ENCODE measurements at places on chromosomes 5 and 9.

DNA sequence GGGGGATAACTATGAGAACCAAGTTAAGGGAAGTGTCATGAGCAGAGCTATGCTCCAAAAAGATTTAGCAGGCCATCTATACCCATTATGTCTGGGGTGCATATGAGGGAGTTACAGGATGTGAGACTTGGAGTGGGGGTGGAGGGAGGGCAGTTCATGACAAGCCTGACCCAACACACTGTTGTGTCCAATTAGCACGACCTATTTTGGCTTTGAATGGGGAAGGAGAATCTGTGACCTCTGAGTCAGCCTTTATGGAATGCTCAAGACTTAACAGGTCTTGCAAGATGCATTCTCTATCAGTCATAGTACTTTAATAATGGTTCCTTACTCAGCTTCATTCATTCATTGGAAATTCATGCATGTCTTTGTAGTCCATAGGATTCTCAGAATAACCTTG is 71.7 kb downstream of the GRIA1 start:
- no peak for DNase-seq

DNA sequence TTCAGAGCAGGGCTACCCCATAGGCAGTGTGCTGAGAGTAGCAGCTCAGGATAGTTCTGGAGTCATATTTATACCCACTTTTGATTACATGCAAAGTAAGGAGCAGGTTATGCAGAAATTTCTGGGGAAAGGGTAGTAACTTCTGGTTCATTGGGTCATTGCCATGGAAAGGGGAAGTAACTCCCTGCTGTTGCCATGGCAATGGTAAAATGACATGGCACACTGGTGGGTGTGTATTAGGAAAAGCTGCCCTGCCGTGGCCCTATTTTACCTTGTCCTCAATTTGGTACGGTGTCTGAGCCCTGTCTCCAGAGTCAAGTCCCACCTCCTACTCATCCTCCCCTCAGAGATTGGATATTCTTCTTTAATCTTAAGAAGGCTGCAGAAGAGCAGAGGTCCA is 526.7 kb upstream of the TYRP1 start:
- DNase-seq = no peak

- no peak for DNase-seq
Observed at GRCh38 chr5:171782332-171782966, 3.2 kb upstream of the SMIM23 start.

GRCh38 chr9:109652112-109652511 is 127.9 kb upstream of the PALM2AKAP2 start:
- DNase-seq = no peak

DNA sequence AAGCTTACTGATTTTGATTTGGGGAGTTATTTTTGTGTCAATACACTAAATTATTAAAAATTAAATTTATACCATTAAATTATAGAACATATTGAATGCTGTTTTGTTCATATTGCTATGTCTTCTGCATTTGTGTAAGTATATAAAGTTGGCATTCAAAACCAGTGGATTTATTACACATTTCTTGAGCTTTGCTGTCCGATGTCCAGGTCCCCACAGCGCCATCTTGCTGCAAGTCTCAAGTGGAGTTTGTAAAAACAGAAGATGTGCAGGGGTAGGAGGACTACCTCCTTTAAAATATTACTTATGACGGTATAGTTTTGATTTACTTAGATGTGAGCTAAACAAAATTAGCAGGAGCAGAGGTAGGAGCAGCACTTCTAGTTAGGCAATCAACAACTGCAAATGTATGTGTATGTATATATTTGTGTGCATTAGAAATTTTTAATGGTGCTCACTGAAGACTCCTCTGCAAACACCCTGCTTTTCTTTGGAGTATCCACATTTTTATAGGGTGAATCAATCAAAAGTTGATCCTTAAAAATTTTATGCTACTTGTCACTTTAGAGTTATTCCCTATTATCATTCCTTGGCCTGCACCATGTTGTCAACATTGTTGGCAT is 37.4 kb downstream of the CPEB4 start:
- DNase-seq = no peak

- DNase-seq = no peak
Observed at GRCh38 chr5:148466236-148466580, 82.5 kb downstream of the FBXO38 start.

GRCh38 chr9:126301196-126301595 is 25.4 kb upstream of the MVB12B start:
- no peak for DNase-seq

GRCh38 chr9:71648453-71648852 is 119.9 kb downstream of the CEMIP2 start:
- DNase-seq = no peak

DNA sequence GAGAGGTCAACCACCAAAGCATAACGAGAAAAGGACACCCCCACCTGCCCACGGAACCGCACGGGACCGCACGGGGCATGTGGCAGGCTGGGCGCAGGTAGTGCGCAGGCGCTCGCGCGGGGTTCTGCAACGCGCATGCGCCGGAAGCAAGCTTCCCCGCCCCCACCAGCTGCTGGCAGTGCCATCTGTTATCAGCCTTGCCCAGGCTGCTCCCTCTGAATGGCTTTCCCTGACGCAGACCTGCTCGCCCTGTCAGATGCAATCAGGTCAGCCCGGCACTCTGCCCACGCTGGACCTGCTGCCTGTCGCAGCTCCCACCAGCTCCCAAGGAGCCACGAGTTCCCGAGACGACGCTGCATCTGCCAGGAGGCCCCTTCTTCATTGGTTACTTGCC is 22.8 kb downstream of the PTCH1 start:
- DNase-seq = peak; percentile 78

DNA sequence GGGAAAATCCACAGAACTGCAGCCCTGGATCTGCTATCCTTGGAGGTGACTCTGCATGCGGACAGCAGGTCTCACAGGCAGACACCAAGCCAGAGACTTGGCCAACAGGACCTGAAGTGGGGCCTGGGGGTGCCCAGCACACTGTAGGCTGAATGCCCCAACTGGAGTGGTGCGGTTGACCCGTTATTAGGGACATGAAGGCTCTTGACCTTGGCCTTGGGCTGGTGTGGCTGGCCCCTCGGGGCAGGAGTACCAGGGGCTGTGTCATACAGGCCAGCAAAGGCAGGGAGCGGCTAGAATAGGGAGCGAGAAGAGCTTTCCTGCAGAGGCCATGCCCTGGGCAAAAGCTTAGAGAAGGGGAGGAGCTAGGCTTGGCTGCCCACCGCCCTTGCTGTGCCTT is 153.2 kb upstream of the MVB12B start:
- no peak for DNase-seq

- no peak for DNase-seq
Observed at GRCh38 chr9:113349445-113350094, at the start of gene BSPRY. BSPRY (plus strand) TSS chr9:113349541; CDS start chr9:113349580, 39 bp downstream.

GRCh38 chr5:106172681-106173532 is 1497.8 kb downstream of the EFNA5 start:
- no peak for DNase-seq

DNA sequence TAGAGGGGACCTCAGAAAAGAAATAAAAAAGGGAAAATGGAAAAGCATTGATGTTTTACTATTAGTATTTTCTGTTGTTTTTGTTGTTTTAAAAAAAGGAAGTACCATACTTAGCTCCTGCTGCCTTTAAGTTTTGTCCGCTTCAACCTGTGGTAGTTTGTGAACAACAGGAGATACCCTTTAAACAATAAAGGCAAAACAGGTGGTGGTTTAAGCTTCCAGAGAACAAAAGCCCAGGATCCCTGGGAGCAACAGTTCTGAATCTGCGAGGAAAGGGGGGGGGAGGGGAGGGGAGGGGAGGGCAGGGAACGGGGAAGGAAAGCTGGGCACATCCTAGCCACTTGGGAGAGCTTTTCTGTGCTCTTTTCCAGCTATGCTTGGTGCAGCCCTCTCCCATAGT is 2.1 kb upstream of the PSIP1 start:
- DNase-seq = no peak

- no peak for DNase-seq
Observed at GRCh38 chr5:124605541-124605940, 140.9 kb downstream of the ZNF608 start.

GRCh38 chr5:132677191-132677590 is 3.4 kb downstream of the IL4 start:
- DNase-seq = no peak

- DNase-seq = no peak
Observed at GRCh38 chr5:43891112-43891511, 288.1 kb downstream of the NNT start.

GRCh38 chr5:72045692-72046091 is 61.6 kb upstream of the MAP1B start:
- DNase-seq = no peak

- DNase-seq = no peak
Observed at GRCh38 chr9:91664663-91665062, 241.0 kb upstream of the NFIL3 start.

DNA sequence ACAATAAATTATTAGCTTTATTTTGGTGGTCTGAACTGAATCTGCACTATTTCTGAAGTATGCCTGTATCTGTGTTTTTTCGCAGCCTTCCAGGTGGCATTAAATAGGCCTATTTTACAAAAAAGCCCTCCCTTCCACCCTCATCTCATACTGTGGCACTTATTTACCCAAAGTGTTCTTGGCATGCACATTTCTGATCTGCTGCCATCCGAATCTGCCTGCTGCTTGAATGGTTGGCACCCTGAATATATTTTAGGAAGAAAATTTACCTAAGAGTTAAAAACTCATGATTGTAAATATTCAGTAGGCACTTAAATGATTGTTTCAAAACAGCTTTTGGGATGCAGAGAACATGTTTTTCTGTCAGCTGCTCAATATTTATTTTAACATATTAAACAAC is 150.1 kb downstream of the SLC28A3 start:
- no peak for DNase-seq

- no peak for DNase-seq
Observed at GRCh38 chr9:127521919-127522304, 70.6 kb downstream of the LRSAM1 start.

GRCh38 chr5:38013107-38013506 is 173.3 kb upstream of the GDNF start:
- DNase-seq = no peak

DNA sequence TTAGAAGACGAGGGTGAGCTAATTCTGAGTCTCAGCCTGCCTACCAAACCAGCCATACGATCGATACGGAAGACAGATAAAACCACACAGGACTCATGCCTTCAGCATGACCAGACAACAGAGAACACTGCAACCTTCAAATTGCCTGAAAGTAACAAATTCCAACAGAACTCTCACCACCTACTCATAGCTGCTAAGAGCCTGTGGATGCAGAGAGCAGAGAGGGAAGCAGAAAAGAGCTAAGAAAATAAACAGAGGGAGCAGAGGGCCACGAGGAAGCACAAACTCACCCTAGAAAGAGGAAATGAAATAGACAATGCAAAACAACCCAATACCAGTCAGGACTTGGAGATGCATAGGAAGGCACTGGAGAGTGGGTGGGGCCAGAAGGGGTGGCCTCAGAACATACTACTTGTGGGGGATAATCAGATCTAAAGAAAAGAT is 86.7 kb upstream of the TAS2R1 start:
- DNase-seq = no peak

GRCh38 chr5:66138637-66139317 is 5.3 kb upstream of the SREK1 start:
- DNase-seq = no peak

DNA sequence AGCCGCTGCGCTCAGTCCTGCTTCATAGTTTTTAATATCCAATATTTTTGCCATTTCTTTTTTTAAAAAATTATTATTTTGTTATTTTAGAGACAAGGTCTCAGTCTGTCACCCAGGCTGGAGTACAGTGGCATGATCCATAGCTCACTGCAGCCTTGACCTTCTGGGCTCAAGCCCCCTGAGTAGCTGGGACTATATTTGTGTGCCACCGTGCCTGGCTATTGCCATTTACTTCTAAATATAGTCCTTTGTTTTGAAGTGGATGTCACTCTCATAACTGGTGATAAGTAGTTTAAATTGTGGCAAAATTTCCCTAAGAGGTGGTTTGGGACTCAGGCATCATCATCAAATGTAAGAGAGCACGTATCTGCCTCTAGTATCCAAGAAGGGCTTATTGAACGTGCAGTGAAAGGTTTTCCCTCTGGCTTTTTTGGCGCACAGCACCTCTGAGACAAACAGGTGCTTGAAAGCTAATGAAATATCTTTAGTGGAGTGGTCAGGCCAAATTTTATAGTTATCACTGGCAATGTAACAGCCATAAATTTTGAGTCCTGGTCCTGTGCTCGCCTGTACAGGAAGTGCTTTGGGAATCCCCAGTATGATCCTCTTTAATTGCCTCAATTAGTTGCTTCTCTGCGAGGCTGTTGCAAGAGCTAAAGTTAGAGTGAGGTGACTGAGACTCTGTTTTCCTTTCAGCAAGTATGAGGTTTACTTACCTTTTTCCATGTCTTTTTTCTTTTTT is 14.8 kb downstream of the STXBP1 start:
- DNase-seq = no peak

GRCh38 chr9:78150312-78150982 is 85.4 kb upstream of the CEP78 start:
- DNase-seq = no peak

DNA sequence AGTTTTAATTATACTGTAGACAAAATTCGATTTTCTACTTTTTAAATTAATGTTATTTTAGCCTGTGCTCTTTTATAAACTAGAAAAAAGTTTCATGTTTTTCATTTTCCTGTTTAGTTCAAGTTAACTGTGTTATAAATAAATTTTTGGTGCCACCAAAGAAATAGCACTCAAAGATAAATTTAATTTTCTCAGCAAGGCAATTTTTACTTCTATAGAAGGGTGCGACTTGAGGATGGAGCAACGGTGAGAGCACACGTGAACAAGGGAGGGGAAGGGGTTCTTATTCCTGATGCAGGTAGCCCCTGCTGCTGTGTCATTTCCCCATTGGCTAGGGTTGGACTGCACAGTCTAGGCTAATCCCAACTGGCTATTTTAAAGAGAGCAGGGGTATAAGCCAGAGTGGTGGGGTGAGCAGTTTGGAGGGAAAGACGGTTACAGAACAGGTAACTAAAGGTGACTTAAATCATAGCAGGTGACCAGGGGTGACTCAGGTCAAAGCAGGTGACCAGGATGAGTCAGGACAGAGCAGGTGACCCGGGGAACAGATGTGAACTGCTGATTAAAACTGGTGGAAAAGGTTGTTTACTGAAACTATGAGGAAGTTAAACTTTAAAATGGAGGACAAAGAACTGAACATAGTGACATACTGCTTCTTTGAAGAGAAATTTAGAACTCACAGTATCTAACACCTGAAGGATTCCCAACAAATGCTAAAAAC is 104.6 kb upstream of the GPBP1 start:
- no peak for DNase-seq

DNA sequence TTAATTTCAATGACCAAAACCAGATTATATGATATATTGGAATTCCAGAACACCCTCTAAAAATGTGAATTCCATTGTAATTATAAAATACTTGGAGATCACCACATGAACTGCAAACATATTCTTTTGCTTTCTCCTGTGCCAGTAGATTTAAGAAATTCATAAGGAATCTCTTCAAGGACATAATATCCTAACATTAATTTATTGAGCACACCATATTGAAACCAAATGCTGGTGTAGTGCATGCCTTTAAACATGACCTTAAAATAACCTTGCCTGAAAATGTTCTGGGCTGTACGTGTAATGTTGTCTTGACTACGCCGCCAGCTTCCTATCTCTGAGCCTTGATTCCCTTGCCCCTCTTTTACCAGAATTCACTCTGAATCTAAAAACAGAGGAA is 205.0 kb upstream of the ACTBL2 start:
- no peak for DNase-seq

All from NCI-H2029 treated with DMSO at 0.1 percent for 48 hours (cell line).